NCI-H2081 treated with DMSO at 0.1 percent for 48 hours (cell line): ENCODE measurements at places on chromosomes 7 and 10.

DNA sequence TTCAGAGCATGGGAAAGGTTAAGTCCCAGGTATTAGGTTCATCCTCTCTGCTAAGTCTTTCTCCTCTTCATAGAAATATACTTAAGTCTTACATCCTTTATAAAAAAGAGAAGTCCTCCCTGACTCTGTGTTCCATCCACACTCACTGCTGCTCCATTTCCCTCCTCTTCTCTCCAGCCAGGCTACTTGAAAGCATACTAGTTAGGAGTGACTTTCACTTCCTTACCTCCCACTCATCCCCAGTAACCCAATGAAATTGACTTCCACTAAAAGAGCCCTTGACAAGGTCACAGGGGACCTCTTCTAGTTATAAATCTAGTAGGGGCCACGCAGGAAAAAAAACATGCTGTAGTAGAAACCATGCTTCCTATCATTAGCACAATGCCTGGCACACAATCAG, 133.1 kb upstream of the AGK start:
- no peak for DNase-seq

DNA sequence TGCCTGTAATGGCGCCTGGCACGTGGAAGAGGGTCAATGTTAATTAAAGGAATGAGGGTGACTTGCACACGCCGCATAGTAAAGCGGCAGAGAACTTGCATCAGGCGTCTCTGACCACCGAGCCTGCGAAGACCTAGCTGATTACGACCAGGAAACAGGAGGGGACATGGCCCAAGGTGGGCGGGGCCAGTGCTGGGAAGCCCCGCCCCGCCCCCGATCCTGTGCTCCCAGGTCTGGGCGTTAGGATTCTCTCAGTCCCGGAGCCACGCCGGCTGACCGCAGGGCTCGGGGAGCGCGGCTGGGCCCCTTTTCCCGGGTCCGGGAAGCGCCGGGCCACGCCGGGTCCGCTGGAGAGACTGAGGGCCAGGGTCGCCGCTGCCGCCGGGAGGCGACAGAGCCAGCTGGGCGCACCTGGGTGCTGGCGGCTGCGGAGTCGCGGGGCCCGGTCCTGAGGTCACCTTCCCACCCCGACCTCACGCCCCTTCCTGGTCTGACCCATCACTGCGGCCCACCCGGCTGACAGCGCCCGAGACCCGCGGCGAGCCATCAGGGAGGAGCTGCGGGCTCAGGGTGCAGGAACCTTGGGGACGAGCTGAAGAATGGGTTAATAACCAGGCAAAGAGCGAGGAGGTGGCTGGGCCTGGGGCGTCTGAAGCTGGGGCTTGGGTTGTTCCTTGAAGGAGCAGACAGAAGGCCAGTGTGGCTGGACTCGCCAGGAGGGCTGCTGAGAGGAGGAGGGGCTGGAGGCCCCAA, 23.0 kb upstream of the GRID1 start:
- DNase-seq: no peak

- no peak for DNase-seq
Measured at GRCh38 chr7:65992526-65992925, 10.5 kb upstream of the GUSB start.

DNA sequence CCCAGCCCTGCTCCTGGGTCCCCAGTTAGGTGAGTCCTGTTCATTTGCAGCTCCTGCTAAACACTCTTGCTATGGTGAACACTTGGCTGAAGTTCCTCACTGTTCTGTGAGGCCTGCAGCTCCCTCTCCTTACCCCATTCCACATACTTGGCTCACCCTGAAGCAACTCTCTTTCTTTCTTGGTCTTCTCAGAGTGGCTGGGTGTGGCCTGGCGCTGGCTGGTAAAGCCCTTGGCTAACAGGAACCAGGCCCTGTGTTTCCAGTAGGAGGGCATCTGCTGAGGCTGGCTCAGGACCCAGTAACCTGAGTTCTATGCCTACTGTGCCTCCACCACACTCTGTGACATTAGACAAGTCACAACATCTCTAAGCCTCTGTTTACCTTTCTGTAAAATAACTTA, 53.1 kb upstream of the COL13A1 start:
- DNase-seq: no peak

- no peak for DNase-seq
Measured at GRCh38 chr7:157208571-157209413, 70.1 kb downstream of the UBE3C start.

DNA sequence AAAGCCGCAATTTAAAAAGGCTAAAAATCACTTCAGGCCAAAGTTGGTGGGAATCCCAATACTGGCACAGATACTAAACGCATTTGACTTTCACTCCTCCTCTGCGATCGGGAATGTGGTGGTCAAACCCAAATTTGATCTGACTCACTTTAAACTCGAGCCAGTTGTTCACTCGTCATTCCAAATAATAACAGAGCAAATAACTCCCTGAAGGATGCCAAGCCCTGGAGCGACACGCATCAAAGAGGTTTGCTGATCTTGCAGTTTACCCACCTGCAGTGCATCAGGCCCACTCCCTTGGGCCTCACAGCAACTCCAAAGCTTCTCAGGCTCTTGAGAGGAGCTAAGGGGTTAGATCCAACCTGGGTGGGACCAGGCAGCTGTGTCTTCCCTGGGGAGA, 12.2 kb downstream of the PTN start:
- DNase-seq: no peak

DNA sequence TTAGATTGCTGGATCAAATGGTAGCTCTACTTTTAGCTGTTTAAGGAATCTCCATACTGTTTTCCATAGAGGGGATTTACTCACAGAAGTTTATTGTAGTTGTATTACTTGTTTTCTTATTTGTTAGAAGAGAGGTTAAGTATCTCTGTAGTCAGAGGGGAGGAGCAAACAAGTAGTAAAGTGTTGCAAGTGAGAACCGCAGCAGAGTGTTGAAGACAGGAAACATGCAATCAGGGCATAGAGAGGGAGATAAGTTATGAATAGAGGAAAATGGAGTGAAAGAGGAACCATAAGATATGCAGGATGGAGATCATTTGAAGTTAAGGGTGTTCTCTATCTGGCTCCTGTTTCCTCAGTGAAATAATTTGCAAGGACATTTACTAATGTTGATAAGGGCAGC, 331.4 kb upstream of the TMEM229A start:
- DNase-seq: no peak

GRCh38 chr7:100887516-100888290, 1.8 kb downstream of the UFSP1 start:
- no peak for DNase-seq

GRCh38 chr10:22993314-22993713, 65.5 kb downstream of the ARMC3 start:
- no peak for DNase-seq

GRCh38 chr10:604716-605631, 84.5 kb downstream of the DIP2C start:
- DNase-seq: no peak

GRCh38 chr10:75066271-75066670, 45.2 kb upstream of the SAMD8 start:
- no peak for DNase-seq

DNA sequence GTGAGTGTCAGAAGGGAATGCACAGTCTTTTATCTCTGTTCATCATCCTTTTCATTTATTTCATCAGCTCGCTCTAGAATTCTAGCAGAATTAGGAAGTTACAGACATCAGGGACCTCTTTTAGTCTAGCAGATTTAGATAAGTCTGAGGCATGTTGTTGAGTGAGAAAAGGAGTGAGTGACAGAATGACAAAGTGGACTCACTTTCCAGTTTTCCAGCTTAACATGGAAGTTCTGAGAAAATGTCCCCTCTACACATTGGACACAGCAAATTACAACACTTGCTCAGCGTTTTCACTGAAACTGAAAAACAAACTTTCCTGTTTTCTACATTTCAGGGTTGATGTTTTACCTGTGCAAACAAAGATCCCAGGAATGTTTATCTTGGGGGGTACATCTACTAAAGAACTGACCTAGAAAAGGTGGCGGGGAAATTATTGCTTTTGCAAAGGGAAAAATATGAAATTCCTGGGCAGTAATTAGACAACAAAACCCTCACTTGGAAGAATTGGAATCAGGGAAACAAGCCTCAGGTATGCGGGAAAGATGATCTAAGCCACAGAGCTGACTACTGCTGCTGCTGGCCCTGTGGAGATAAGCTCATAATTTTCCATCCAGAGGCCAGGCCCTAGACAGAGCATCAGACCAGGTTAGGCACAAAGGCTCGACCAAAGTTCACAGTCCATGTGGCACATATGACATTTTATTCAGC, 14.6 kb upstream of the CYP3A5 start:
- no peak for DNase-seq

DNA sequence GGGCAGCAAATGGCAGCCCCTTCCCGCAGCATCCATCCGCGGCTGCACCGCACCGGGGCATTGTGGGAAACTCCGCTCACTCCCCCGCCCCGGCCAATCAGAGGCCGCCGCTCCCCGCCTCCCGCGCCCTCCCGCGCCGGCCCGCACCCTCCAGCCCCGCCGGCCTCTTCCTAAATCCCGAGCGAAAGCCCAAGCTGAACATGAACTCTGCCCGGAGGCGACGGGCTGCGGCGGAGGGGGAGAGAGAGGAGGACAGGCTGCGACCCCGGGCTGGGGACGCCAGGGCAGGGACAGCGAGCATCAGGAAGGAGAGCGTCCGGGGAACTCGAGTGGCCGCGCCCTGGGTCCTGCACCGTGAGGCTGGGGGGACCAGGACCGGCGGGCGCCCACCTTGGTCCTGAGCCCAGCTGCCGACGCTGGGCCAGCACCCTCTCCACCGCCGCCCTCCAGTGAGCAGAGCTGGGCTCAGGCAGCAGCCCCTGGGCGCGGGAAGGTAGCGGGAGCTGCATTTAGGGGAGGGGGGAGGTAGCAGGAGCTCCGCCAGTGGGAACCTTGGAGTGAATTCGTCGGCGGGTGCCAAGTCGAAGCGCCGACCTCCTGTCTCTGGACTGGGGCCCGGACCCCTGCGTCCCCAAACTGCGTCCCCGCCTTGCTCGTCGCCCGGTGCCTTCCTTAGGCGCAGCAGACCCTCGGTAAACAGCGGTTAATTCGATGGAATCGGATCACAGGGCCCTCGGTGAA, at the start of gene DGKI:
Gene DGKI (minus strand): TSS at position 148 of the 741 bp plus-strand sequence.
- no peak for DNase-seq

GRCh38 chr10:17673471-17674061, 29.6 kb downstream of the STAM start:
- DNase-seq: no peak

- peak; percentile 57 for DNase-seq
Measured at GRCh38 chr10:87925570-87925969, 62.1 kb downstream of the PTEN start.

GRCh38 chr10:16242859-16243613, 193.8 kb upstream of the PTER start:
- no peak for DNase-seq

DNA sequence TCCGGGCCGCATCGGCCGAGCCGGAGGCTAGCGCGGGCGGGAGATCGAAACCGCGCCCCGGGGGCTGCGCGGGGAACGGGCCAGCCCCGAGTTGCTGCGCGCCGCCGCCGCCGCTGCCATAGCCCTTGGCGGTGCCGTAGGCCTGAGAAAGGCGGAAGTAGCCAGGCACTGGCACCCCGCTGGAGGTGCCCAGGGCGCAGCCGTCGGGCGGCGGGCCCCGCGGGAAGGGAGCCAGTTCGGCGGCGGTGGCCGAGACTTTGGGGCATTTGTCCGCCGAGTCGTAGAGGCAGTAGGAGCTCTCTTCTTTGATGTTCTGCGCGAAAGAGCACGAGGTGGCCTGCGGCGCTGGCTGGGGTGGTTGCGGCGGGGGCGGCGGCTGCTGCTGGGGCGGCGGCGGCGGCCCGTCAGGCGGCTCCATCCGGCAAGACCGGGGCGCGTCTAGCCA, 587 bp downstream of the HOXA10 start:
- DNase-seq: no peak

DNA sequence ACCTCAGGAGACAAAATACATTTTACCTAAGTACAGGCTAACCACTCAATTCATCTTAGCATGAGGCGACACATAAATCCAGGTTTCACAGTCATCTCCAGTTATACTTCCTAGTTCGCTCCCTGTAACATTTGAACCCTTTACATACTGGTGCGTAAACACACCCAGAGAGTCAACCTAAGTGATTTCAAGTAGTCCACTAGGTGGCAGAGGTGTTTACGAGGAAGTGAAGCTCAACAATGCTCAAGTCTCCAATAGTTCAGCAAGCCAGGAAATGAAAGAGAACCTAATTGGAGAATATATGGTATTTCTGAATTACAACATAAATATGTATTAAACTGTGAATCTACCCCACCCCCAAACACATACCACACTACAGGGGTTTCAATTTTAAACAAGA, 76.3 kb upstream of the ABCB5 start:
- no peak for DNase-seq

GRCh38 chr10:96311180-96311715, 7.0 kb downstream of the DNTT start:
- no peak for DNase-seq
